ENCODE measurements at places on chromosomes 2 and 18.

DNA sequence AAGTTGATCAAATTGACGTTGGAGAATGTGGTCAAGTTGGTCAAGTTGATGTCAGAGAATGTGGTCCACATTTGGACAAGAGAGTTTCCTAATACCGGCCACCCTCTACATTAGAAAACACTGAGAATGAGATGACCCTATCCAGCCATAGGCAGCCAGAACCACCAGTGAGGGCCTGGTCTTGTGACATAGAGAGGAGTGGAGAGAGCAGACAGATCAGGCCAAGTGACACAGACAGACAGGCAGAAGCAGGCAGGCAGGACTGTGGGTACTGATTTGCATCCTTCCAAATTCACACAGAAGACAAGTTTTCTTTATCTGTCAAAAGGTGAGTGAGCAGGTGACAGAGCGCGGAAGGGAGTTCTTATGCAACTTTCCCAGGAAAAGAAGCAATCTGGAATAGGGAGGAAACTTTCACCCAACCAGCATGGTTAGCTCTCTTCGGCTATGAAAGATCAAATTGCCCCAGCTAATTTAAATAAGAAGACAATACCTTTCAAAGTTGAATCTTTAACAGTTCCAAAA is 109.1 kb upstream of the PID1 start:
- DNase-seq = no peak

DNA sequence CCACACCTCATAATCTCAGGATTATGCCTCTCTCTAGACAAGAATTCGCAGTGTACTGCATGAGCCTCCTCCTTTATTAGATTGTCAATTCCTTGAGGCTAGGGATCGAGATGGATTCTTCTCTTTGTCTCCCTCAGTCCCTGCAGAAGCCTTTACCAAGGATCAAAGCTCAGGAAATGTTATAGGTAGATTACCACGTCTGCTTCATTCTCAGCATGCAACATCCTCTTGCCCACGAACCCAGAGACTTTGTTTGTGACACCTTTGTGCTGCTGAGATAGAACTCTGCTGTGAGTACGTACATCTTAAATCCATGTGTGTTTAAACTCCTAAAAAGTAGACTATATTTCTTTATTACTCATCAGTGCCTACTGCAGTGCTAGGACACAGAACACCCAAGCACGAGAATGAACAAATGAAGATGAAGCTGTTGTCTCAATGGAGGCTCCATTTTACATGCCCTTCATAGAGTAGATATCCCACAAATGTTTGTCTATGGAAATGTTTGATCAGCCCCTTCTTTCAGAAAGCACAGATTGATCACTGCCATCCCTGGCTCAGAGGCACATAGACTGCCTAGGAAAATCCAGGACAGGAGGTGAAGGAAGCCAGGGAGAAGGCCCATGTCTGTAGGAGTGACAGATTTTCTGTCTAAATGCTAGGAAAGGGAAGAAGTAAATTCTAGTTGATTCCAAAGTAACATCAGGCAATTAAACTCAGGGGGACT is 98.8 kb upstream of the KLHL29 start:
- no peak for DNase-seq

- DNase-seq = no peak
These were observed 121.0 kb upstream of the MSTN start for GRCh38 chr2:190183539-190183938.

GRCh38 chr2:108920686-108921085 is 68.3 kb downstream of the EDAR start:
- no peak for DNase-seq

DNA sequence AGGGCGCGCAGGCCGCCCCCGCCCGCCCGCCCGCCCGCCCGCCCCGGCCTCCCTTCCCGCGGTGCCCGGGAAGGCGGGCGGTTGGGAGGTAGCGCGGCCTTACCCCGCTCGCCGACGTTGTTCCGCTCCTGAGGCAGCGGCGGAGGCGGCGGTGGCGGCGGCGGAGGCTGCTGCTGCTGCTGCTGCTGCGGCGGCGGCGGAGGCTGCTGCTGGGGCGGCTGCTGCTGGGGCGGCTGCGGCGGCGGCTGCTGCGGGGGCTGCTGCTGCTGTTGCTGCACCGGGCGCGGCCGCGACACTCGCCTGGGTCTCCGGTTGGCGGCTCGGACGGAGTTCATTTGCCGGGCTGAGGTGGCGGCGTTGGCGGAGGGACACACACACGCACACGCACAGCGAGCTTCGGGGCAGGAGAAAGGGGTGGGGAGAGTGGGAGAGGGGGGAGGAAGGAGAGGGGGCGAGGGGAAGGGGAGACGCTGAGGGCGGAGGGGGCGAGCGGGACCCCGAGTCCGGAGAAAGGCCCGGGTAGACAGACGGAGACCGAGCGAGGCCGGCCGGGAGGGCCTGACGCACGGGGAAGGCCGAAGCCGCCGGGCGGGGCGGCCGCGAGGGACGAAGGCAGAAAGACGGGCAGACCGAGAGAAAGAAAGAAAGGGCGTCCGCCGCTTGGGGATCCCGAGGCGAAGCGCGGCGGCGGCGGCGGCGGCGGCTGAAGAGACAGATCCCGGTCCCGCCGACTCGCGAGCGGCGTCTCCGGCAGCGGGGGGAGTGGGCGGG is 727 bp downstream of the FBXO11 start:
- peak; percentile 50 for DNase-seq

DNA sequence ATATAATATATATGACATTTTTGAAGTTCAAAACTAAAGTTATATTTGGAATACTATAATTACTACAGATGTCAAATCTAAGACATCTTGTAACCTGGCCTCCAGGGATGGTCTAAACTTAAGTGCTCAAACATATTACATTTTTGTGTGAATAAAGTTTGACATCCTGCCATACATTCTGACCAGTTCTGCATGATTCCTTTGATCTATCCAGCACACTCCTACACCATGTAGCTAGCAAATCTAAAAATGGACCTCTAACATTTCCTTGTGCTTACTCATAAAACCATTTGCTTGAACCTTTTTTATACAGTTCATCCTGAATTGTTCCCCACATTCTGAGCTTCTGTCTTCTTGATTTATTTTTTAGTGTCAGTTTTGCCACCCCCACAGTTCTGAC is 294.3 kb upstream of the ZNF804A start:
- no peak for DNase-seq

DNA sequence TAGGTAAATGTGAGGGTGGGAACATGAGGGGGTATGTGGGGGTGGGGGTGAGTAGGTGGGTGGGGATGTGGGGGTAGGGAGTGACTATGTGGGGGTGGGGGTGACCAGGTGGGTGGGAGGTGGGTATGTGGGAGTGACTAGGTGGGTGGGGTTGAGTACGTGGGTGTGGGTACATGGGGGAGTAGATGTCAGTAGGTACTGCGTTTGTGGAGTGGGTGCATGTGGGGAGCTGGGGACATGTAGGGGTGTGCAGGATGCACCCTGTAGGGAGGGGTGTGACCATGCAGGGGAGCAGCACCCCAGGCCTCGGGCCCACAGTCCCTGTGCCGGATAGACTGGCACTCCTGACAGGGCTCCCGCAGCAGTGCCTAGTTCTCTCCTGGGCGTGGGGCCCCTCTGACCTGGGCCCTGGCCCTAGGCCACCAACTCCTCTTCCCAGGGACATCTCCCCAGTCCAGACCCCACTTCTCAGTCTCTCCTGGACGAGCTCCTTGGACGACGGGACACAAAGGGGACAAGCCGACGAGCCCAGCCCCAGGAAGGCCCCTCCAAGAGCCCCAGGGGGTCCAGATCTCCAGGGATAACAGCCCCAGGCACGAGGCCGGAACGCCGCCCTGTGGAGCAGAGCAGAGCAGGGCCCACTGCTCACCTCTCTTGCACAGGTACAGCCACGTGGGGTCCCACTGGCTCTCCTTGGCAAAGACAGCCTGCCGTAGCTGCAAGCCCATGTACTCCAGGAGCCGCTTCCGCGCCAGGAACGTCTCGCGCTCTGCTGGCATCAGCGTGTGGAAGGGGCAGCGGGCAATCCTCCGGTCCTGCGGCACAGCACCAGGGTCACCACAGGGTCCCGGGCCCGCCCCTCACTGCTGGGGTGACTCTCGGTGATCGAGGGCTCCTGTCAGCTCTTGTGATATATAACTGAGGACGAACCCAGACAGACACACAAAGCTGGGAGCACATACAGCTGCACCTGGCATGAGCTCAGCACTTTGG is 58.2 kb downstream of the ANKMY1 start:
- DNase-seq = no peak

DNA sequence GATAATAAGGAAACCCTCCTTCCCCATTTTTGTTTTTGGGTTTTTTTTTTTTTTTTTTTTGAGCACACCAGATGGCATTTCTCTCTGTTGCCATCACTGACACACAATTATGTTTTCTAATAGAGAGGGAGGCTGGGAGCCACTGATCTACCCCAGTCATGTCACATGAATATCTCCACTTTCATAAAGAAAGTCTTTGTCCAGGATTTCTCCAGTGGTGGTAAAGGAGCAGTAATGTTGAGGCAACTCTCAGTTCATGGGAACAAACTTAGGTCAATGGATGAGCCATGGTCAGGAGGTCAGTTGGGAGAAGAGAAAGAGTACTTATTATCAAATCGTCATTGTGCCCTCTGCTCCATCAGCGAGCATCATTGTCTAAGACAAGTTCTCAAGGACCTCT is 603.7 kb downstream of the ARHGAP15 start:
- no peak for DNase-seq

- DNase-seq = no peak
These were observed 829.2 kb downstream of the ERBB4 start for GRCh38 chr2:211709389-211709788.

DNA sequence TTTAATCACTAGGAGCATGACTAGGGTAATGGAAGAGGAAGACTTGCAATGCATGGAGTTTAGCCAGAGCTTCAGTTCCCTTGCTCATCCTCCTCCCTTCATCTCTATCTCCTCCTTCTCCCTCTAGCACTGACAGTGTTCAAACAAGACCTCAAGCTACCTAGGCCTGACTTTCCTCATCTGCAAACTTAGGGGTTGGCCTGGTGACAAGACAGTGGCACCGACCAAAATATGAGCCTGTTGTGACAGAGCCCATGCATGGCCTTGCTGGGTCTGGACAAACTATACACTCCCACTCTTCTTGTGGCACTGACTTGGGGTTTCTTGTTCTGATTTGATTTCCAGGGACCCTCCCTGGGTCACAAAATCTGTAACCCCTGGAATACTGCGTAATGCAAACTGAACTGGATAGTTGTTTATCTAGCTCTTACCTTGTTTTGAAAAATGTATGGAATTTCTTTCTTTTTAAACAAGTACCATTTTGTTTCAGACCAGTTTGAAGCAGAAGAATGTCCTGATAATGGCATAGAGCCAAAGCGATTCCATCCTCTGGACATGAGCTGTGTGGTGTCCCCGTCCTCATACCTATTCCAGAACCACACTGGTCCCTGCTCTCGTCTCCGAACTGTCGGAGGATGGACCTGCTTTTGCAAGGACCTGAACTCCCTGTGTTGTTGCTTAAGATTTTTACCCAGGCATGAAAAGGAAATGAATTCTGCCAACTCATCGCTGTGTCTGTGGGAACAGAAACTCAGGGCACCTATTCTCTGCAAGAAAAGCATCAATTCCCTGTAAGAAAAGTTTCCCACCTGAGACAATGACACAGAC is 33.4 kb upstream of the PPP4R1 start:
- DNase-seq = no peak

DNA sequence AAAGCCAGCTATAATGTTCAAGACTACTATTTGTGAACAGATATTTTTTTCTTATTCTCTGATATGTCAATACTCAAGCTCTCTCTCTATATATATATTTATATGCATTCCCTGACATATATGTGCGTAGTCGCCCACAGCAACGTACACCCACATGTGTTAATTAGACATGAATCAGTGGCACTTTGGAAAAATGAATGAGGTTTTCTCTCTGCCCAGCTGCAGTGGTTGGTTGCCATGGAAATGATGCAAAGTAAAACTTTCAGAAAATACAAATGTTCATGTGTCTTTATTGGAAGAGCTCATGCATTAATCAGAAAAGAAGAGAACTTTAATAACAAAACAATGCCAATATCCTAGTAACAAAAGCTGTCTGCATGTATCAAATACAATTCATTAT is 34.7 kb downstream of the UNC80 start:
- DNase-seq = no peak

- DNase-seq = no peak
These were observed 3.7 kb upstream of the SERPINB10 start for GRCh38 chr18:63903851-63904570.

DNA sequence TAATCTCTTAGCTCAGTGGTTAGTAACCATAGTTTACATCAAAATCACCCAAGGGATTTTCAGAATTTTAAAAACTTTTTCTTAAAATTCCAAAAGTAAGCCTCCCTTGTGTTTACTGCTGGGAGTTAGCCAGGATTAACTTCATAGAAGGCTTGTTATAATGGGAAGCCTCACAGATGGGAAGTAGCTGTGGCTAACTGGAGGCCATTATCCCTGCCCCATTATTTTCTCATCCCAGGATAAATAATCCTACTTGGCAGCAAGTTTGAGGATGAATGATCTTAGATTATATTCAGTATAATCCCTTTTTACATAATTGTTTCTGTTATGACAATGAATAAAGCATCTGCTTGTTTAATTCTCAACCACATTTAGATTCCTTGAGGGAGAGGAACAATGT is 25.5 kb downstream of the PLEK start:
- DNase-seq = no peak

- DNase-seq = no peak
These were observed 97.6 kb downstream of the NDUFA10 start for GRCh38 chr2:239927424-239927981.

GRCh38 chr2:182038576-182038975 is 52.9 kb downstream of the PPP1R1C start:
- no peak for DNase-seq

GRCh38 chr2:202161151-202161835 is 77.1 kb downstream of the SUMO1 start:
- DNase-seq = no peak

DNA sequence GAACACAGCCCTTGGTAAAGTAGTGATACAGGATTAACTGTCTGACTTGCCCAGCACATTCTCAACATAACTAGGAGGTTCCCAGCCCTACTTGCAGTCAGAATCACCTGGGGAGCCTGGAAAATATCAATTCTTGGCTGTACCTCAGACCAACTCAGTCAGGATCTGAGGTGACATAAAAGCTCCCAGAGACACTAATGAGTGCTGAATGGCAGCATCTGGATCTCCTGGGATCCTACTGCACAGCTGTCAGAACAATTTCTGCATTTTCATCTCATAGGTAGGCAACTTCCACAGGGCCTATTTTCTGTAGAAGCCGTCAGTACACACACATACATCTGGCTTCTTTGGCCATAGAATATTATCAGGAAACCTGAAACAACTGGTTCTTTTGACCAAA is 138.8 kb downstream of the MYO5B start:
- DNase-seq = no peak

- DNase-seq = no peak
These were observed 37.8 kb downstream of the MBD5 start for GRCh38 chr2:148058641-148059040.

DNA sequence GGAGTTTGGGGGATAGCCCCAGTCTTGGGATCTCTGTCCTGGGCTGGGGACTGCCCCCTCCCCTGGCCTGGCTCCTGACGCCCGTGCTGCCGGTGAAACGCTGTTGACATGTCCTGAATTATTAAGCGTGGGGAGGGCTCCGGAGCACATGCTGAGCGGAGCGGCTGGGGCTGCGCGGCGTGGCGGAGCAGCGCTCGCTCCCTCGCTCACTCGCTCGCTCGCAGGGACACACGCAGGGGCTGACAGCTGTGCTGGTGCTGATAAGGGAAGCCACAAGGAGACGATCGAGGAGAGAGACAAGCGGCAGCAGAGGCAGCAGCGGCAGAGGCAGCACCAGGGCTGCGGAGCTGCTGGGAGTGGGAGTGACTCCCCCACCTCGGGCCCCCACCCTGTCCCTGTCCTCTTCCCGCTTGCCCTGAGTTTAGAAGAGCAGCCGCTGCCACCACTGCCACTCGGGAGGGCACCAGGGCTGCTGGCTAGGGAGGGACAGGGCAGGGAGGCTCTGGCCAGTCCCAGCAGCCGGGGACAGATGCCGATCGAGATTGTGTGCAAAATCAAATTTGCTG is at the start of gene ASIC4:
TSS of gene ASIC4 (plus strand) at position 287 of the 566 bp plus-strand sequence. CDS start at position 530, 243 bp downstream.
- no peak for DNase-seq
